ENCODE measurements at places on chromosomes 7 and 10. TPM values are rescaled to one million over a fixed set of nuclear protein-coding genes. Genes with fewer than 3 reads are reported as not detected.

DNA sequence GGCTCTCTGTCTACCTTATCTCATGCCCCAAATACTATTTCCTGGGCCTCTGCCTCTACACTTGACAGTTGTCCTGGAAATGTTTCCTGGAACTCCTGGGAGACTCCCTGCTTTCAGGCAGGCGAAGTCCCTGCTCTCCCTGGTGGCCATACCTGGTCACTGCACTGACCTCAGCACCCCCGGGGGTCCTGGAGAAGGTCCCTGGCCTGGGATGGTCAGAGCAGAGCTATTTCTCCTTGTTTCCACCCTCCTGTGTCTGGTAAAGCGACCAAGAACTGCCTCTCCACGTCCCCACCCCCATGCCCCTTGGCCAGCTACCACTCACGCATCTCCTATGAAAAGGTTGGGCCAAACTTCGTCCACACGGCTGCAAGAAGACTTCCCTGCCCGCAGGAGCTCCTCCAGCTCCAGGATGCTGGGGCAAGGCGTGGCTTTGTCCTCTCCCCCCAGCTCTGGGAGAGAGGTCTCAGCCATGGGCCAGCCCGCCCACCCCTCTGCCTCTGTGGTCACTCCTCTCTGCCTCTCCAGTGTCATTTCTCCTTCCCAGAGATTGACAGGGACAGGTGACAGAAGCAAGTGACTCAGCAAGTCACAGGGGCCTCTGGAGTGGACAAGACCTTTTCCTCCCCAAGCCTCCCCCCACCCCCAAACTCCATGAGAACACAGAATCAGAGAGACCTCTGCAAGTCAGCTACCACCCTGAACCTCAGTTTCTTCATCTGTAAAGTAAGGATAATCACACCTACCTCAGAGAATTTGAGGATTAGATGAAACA is 2.6 kb upstream of the SAMD8 start:
- H3K36me3 ChIP-seq, result no peaks in the 10 kb centered on the region
- H3K27me3 ChIP-seq, result no peaks in the 10 kb centered on the region
- ATAC-seq, result no peak
- peaks cover 7% of the 10 kb centered on the region for H3K4me1 ChIP-seq
- no peak overlapping the region for H3K27ac ChIP-seq

GRCh38 chr10:86830043-86830591 is 73.7 kb downstream of the BMPR1A start:
- H3K36me3 ChIP-seq, result no peaks in the 10 kb centered on the region
- no peaks in the 10 kb centered on the region for H3K27me3 ChIP-seq
- peaks cover 9% of the 10 kb centered on the region for H3K4me1 ChIP-seq
- ATAC-seq, result no peak
- H3K27ac ChIP-seq, result peak overlapping the region; percentile 63

Gene MNX1
- total RNA-seq, result not detected

Gene CDK13
- total RNA-seq, result 99.0 TPM

Gene SFRP5
- total RNA-seq, result 11.9 TPM

Measured in gastroesophageal sphincter (tissue), 4 donors.